Activated T-cell treated with anti-CD3 and anti-CD28 coated beads, Interleukin-2, amount 50 U/mL, for 72 hours (primary cell): ENCODE measurements at places on chromosomes 5 and 9. TPM values are rescaled to one million over a fixed set of nuclear protein-coding genes. Genes with fewer than 3 reads are reported as not detected.

The EIF4E1B gene
- total RNA-seq: not detected

The FCHO2 gene
- total RNA-seq: 2.4 TPM

The ADCY2 gene
- not detected for total RNA-seq

The ZBED3 gene
- total RNA-seq: 11.4 TPM

The PCDHA4 gene
- not detected for total RNA-seq

The TAF11L9 gene
- not detected for total RNA-seq

The IRX1 gene
- total RNA-seq: not detected

The SH3PXD2B gene
- 0.49 TPM for total RNA-seq

The CETN3 gene
- total RNA-seq: 30.1 TPM

The OMD gene
- not detected for total RNA-seq

The STK32A gene
- total RNA-seq: not detected

The PCDHB4 gene
- not detected for total RNA-seq

The IFNA6 gene
- not detected for total RNA-seq

The SNX30 gene
- 5.1 TPM for total RNA-seq

DNA sequence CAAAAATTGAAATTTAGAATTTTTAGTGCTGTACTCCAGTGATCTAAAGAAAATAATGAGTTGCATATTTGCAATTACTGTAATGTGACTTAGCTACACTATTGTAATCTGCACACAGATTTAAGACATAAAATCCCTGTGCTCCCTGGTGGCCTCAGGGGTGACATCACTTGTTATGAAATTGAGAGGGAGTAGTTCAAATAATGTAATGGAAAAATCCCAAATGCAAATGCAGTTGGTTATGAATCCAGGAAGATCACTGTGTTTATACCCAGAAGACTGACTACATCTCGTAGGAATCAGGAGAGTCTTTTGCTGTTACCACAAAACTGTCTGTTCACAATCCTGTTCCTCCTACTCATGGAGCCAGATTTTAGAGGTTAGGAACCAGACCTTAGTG is 178.7 kb upstream of the FBXL17 start:
- DNase-seq: no peak

DNA sequence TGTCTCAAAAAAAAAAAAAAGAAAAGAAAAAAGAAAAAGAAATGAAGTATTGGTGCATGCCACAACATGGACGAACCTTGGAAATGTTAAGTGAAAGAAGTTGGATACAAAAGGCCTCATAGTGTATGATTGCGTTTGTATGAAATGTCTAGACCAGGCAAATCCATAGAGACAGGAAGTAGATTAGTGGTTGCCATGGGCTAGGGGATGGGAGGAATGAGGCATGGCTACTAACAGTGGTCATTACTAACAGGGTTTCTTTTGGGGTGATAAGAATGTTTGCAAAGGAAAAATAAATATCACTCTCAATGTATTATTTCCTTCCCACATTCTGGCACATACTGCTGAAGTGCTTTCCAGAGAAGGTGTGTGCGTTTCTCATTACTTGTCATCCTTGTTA is 44.1 kb downstream of the UGCG start:
- no peak for DNase-seq

DNA sequence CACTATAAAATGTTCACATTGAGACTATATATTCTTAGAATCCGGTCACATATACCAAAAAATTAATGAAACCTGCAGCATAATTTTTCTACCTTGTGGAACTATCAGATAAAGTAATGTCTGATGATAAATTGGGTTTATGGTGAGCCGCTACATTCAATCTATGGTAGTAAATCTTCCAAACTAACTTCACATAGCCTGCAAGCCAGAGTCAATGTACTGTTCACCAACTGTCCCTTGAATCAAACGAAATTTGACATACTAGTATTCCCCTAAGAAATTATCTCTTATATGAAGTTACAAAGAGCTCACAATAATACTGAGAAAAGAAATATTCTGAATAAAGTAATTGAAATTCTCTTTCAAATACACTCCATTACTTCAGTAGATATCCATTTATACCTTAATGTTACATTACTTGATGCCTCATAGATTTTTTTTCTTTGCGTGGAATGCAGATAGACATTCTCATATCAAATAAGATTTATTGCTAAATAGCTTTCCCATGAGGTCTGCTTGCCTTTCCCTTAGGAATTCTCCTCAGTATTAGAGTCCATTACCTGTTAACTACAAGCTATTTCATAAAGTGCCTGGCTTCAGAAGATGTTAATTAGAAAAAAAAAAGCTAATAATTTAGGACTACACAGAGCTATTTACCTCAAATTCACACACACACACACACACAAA is 169.5 kb downstream of the PTPRD start:
- DNase-seq: no peak

DNA sequence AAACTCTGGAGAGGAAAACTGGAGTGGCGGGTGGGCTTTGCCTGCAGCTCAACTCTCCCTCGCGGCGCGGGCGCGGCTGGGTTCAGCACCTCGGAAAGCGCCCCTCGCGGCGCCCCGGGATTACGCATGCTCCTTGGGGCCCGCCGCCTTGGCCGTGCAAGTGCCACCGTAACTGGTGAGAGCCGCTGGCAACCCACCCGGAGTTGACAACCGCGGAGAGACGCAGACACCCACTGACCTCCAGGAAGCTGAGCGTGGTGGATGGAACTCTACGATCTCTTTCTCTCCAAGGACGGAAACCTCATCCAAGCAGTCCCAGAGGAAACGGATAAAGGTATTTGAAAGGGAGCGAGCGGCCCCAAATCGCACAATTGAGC is 194 bp upstream of the RXFP3 start:
- peak; percentile 61 for DNase-seq

- DNase-seq: no peak
These were observed 2.3 kb upstream of the ASPN start for GRCh38 chr9:92484563-92484962.

- peak; percentile 49 for DNase-seq
These were observed 94.6 kb downstream of the RAPGEF1 start for GRCh38 chr9:131645078-131645776.

DNA sequence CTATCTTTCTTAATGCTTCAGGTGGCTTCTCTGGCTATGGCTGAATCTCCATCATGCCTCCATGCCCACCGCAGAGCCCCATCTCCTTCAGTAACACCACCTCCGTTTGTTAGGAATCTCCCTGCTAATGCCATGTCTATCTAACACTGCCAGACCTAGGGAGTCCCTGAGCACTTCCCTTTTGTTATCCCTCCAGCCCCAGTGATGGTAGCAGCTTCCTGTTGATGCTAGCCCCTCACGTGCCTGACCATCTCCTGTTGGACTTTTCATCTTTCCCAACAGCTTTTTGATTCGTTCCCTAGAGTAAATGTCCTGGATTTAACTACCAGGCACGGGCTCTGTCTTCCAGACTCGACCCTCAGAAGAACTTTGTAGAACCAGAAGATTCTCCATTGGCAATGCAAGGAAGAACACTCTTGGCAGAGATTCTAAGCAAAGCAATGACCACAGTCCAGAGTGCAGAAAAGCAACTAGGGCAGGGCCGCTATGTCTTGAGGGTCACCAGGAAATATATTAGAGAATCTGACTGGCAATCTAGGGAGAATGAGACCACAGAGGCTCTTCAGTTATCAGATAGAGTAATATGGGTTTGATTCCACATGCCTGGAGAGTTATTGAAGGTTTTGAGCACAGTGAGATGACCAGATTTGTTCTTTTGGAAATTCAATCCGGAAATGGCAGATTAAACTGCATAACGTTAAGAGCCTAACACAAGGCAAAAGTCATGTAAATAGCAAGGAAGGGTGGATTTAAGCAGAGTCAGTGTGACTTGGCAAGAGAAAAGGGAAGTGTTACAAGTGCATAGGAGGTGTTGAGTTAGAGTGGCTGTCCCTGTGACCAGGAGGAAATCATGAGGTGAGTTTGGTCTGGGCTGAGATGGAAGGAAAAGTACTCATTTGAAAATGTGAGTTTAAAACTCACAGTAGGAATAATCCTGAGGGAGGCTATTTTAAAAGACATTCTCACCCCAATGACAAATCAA is 555.2 kb downstream of the ACTL7B start:
- no peak for DNase-seq

DNA sequence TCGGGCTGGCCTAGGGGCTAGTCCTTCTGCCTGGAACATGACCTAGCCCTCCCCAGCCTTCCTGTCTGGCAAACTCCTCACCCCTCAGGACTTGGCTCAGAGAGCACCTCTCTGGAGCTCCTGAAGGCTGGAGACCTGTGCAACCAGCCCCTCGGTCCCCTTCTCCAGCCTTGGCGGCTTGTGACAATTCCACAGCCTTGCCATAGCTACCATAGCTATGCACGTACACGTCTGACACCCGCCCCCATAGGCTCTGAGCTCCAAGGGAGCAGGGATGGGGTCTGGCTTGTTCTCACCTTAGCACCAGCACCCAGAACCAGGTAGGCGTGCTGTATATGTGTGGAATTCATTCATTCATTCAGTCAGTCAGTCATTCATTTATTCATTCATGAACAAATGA is 49.7 kb downstream of the NTNG2 start:
- no peak for DNase-seq

- DNase-seq: peak; percentile 46
These were observed 24.0 kb downstream of the ADAMTSL2 start for GRCh38 chr9:133558191-133559126.

DNA sequence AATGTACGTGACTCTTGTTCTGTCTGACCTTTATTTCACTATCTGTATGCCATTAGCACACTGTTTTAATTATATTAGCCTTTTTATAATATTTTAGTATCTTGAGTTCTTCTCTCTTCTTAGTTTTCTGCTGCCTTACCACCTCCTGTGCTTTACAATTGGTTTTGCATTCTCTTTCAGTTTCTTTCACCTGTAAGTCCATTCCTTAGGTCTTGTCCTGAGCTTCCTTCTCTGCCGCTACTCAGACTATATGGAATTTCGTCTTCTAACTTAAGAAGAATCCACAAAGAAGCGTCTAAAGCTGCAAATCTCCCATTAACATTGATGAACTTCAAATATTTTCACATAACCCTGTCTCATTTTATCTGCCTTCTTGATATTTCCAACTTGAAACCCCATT is 642.9 kb downstream of the MAT2B start:
- DNase-seq: no peak

GRCh38 chr9:77785341-77785740 is 137.2 kb upstream of the GNA14 start:
- DNase-seq: no peak

DNA sequence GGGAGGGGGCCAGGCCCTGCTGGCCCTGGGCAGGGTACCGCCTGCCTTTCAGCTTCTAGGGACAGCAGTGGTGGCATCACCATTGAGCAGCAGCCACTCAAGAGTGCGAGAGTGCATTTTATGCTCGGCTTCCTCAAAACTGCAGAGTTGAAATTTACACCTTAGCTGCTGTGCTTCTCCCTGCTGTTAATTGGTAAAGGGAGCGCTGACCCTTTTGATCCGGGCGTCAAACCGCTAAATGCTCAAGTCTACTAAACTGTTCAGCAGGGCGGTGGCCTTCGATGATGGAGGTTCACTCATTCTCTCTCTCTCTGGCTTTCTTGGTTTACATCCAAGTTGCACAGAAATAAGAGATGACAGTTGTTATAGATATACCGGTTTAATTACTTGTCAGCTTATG is 368.6 kb upstream of the IRX2 start:
- DNase-seq: no peak

DNA sequence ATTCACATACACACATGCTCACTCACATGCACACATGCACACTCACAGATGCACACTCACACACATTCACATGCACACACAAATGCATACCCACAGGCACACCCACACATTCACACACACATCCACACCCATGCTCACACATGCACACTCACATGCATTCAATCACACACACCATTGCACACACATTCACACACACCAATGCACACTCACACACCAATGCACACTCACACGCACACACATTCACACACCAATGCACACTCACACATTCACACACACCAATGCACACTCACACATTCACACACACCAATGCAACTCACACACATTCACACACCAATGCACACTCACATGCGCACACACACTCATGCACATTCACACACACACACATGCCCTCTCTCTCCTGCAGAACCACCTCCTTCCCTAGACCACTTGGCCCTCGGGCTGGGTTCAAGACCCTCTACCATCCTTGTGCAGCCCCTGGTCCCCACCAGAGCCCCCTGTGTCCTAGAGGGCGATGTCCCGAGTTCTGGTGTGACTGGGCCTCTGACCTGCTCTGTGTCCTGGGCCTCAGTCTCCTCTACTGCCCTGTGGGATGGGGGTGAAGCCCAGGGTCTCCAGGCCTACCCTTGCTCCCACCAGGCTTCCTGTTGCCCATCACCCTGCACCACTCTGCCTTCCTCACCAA is 139.0 kb downstream of the OLFM1 start:
- no peak for DNase-seq

GRCh38 chr9:132798817-132799790 is 79.0 kb downstream of the AK8 start:
- DNase-seq: no peak

- DNase-seq: no peak
These were observed 123.0 kb upstream of the RFX3 start for GRCh38 chr9:3648722-3649246.

DNA sequence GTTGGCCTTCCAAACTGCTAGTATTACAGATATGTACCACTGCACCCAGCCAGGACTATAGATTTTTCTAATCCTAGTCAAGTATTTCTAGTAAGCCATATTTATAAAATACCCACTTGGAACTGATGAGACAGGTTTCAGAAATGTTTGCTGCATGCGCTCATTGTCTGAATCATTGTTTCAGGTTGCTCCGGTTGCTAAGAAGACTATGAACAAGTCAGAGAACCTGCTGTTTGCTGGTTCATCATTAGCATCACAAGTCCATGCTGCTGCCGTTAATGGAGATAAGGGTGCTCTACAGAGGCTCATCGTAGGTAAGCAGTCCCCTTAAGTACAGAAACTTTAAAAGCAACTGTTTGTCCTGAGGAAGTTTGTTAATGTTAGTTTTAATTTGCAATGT is 5.3 kb downstream of the INVS start:
- DNase-seq: peak; percentile 6

- DNase-seq: no peak
These were observed 859.2 kb upstream of the SEMA6A start for GRCh38 chr5:117433818-117434217.

DNA sequence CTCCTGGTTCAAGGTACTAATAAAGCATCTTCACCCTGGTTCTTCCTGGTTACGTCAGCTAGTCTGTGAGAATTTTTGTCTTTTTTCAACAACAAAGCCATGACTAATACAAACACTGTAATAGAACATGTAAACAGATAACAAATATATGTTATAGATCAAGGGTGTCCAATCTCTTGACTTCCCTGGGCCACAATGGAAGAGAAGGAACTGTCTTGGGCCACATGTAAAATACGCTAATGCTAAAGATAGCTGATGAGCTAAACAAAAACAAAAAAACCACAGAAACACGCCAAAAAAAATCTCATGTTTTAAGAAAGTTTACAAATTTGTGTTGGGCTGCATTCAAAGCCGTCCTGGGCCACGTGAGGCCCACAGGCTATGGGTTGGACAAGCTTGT is 124.5 kb upstream of the GNA14 start:
- DNase-seq: no peak
